ENCODE measurements at places on chromosomes 6 and 20. TPM values are rescaled to one million over a fixed set of nuclear protein-coding genes. Genes with fewer than 3 reads are reported as not detected.

GRCh38 chr6:23456396-23456795, 669.6 kb upstream of the NRSN1 start:
- no peak for DNase-seq

DNA sequence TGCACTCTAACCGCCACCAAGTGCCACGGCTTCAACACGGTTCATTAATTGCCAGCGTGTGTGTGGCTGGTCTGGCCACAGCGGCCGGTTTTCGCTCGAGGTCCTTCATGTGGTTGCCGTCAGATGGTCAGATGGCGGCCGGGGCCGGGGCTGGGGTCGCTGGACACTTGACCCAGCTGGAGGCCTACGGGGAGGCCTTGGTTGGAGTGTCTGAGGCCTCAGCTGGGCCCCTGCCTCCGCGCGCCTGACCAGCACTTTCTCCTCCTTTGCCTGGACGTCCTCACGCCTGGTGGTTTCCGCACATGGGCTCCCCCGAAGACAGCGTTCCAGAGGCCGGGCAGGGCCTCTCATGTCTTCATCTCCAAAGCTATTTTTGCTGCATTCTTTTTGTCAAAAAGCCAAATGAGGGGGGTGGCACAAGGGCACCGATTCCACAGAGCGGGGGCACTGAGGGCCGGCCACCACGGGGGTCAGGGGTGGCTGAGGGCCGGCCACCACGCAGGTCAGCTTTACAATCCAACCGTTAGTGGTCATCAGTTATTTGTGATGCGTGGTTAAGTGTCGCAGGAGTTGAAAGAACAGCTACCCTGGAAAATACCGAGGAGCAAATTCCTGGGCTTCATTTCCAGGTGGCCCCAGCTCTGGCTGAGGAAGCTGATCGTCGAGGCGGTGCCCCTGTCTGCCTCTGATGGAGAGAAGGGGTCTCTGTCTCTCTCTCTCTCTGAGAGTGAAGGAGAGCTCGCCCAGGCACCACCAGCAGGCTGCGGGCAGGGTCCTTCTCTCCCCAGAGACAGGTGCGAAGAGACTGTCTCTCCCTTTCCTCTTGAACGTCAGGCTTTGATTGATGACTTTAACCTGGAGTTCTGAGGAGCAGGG, 50.5 kb upstream of the FRMD1 start:
- DNase-seq, result no peak

DNA sequence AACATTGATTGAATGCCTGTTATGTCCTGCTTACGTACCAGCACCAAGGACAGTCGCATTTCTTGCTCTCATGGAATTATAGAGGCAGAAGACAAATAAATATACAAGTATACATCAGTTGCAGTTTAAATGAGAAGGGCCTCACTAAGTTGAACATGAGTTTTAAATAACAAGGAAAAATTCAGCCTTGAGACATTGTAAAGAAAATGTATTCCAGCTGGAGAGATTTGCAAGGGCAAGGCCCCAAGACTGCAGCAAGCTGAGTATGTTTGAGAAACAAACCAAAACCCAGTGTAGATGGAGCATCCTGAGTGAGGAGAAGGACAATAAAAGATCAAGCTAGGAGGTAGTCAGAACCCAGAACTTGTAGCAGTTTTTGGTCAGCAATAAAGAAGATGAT, 123.2 kb upstream of the BMP5 start:
- peak; percentile 35 for DNase-seq

LINC00237 gene
- 0.38 TPM for polyA plus RNA-seq

ELOVL2 gene
- polyA plus RNA-seq, result 2.6 TPM

- DNase-seq, result peak; percentile 53
These were observed 157.5 kb downstream of the BMP7 start for GRCh38 chr20:57108742-57109570.

RAMACL gene
- polyA plus RNA-seq, result 2.7 TPM

- DNase-seq, result no peak
These were observed 114.0 kb upstream of the CARMIL1 start for GRCh38 chr6:25165177-25165576.

- DNase-seq, result no peak
These were observed 155.3 kb downstream of the ZMYND8 start for GRCh38 chr20:47201074-47201730.

GRCh38 chr6:125188037-125188436, 34.5 kb downstream of the TPD52L1 start:
- no peak for DNase-seq

RSPH3 gene
- 3.4 TPM for polyA plus RNA-seq

GRCh38 chr20:46203510-46203837, 85.4 kb downstream of the CD40 start:
- no peak for DNase-seq

- DNase-seq, result no peak
These were observed 8.0 kb downstream of the PNISR start for GRCh38 chr6:99416892-99417767.

DNA sequence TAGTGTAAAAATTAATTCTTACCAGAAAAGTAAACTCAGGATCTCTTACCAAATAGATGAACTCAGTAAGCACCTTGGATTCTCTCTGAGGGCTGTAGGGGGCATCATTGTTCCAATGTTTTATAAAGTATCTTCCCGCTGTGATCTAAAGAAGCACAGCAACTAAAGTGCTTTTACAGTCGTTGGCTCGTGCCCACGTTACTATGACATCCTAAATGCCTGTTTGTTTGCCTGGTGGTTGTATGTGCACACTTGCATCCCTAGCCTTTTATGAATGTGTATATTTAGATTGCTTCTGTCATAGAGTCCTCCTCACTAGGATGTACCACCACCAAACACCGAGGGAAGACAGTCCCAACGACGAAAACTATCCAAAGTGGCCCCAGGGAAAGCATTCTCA, 34.5 kb downstream of the SLX4IP start:
- peak; percentile 88 for DNase-seq

- no peak for DNase-seq
These were observed 97.2 kb downstream of the TULP4 start for GRCh38 chr6:158409451-158409850.

GRCh38 chr20:35699957-35700624, 886 bp downstream of the ROMO1 start:
- DNase-seq, result no peak

SLC22A16 gene
- 0.23 TPM for polyA plus RNA-seq

MAFB gene
- 19.3 TPM for polyA plus RNA-seq

BMP5 gene
- 23.7 TPM for polyA plus RNA-seq

GRCh38 chr6:48475275-48475674, 364.3 kb upstream of the PTCHD4 start:
- DNase-seq, result no peak

DNA sequence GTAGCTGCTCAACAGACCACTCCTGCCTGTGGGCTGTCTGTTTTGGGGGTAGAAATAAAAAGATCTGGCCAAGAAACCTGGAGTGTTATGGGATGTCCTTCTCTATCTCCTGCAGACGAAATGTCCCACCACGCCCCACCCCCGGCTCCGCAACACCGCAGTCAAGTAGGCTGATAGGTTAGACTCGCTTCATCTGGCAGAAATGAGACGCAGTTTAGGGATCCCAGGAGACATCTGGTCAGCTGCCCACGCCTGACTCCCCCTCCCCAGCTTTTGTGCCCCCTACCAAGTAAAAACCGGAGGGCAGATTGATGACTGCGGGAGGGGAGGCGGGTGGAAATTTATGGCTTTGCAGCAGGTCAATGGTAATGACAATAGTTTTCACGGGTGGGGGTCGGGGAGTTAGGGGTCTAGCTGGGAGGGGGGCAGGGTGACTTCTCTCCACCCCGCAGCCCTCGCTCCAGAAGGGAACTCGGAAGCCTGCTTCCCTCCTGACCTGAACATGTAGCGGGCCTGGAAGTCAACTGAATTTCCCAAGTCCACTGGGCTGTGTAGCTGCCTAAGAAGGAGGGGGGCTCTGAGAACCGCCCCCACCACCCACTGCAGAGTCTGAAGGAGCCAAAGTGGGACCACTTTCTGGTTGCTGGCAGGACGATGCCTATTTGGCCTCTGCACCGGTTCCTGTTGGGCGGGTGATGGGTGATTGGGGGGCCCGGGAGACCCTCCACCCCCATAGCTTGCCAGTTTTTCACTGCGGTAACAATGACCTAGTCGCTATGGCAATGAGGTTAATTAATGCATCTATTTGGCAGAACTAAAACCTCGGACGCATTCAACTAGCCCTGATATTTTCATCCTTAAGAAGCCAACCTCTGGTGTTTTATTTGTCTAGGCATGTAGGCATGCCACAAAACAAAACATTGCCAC, 25.7 kb downstream of the PMEPA1 start:
- no peak for DNase-seq

CDS2 gene
- 22.5 TPM for polyA plus RNA-seq

DNA sequence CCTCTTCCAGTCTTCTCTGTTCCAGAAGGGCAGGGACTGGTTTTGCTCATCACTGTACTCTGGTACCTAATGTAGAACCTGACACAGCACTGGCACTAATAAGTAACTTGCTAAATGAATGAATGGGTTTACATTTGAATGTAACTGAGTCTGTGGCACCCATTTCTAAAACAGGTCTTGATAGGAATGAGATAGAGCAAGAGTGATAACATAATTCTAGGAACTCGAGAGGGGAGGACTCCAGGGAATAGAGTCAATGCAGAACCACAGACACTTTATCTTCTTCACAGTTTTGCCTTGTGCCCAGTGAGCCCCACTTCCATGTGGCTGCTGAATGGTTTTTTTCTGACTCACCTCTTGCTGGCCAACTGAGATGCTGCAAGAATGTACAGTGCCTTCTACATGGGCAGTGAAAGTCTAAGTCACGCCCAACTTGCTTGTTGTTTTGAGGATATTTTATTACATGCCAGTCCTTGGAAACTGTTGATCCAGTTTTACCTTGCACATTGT, 61.1 kb downstream of the TBC1D7 start:
- DNase-seq, result no peak

MCHR2 gene
- not detected for polyA plus RNA-seq
